ENCODE measurements at places on chromosomes 3 and 15.

- no peak for DNase-seq
Measured at GRCh38 chr3:12905316-12906071, 64.1 kb upstream of the RPL32 start.

GRCh38 chr15:28947221-28947674 is 61.5 kb downstream of the APBA2 start:
- no peak for DNase-seq

GRCh38 chr15:92011611-92012367 is 158.3 kb downstream of the SLCO3A1 start:
- DNase-seq: no peak

- DNase-seq: no peak
Measured at GRCh38 chr15:63446255-63446654, 58.1 kb upstream of the USP3 start.

DNA sequence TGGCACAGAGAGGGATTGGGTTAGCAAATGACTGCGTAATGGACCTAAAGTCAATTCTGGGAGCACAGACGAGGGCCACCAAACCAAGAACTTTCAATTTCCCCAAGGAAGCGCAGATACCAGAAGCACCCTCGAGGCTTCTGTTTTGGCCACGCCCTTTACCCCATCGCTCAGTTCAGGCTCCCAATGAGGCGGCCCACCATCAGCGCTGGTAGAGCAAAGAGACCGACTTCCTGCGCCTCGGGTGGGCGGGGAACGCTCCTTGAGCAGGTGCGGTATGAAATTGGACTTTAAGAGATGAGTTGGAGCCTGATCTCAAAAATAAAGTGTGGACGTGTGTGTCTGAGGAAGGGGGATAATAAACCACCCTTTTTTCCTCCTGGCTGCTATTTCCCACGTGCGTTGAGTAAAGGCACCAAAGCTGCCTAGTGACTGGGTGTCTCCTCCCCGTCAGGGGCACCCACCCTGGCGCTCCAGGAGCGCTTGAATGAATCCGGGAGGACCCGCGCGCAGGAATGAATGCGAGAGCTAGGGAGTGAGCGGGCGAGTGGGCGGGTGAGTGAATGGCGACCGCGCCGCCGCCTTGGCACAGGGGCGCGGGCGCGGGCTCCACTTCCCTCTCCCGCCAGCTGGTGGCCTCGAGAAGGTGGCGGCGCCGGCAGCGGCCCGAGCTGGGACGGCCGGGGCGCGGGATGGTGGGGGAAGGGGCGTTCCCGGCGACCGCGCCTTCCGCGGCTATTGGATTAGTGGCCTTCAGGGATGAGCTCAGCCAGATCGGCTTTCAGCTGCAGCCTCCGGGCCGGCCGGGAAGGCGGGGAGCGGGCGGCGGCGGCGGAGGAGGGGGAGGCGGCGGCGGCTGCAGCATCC is at the start of gene SPSB4:
TSS of gene SPSB4 (plus strand) at position 772 of the 867 bp plus-strand sequence. CDS start 14,758 bp downstream, outside the sequence.
- no peak for DNase-seq

- DNase-seq: no peak
Measured at GRCh38 chr3:59771768-59772181, 722.0 kb upstream of the CFAP20DC start.

GRCh38 chr3:157232141-157232540 is 72.2 kb upstream of the CCNL1 start:
- no peak for DNase-seq

DNA sequence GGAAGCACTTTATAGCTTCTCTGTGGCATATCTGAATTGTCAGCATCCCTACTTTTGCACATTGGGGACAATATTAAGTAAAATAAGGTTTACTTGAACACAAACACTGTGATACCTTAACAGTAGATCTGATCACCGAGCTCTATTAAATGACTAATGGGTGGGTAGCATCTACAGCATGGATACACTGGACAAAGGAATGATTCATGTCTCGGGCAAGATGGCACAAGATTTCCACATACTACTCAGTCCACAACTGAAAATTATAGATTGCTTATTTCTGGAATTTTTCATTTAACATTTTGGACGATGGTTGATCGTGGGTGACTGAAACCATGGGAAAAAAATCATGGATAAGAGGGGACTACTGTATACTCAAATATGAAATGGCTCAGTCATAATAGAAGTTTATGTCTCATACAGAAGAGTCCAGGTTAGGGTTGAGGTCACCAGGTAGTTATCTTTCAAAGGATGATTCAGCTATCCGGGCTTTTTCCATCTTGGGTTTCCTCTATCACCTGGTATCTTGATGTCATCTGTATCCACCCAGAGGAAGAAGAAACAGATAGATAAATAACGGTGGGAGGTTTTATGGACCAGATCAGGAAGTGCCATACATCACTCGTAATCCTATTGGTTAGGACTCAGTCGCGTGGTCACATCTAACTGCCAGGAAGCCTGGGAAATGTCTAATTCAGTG is 320.0 kb upstream of the RARB start:
- no peak for DNase-seq

GRCh38 chr3:194731506-194732073 is 45.9 kb downstream of the FAM43A start:
- DNase-seq: no peak

DNA sequence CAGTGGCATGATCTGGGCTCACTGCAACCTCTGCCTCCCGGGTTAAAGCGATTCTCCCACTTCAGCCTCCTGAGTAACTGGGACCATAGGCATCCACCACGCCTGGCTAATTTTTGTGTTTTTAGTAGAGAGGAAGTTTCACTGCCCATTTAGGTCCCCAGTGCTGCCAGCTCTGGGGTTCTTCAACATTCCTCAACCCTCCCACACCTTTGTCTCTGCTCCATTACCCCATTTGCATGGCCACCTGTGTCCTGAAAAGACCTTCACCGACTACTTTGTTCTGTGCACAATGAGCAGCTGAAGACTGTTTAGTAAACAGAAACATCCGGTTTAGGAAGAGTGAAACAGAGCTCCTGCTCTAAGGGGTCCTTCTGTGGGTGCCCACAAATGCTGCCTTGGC is 92.0 kb downstream of the FAM43A start:
- DNase-seq: no peak

DNA sequence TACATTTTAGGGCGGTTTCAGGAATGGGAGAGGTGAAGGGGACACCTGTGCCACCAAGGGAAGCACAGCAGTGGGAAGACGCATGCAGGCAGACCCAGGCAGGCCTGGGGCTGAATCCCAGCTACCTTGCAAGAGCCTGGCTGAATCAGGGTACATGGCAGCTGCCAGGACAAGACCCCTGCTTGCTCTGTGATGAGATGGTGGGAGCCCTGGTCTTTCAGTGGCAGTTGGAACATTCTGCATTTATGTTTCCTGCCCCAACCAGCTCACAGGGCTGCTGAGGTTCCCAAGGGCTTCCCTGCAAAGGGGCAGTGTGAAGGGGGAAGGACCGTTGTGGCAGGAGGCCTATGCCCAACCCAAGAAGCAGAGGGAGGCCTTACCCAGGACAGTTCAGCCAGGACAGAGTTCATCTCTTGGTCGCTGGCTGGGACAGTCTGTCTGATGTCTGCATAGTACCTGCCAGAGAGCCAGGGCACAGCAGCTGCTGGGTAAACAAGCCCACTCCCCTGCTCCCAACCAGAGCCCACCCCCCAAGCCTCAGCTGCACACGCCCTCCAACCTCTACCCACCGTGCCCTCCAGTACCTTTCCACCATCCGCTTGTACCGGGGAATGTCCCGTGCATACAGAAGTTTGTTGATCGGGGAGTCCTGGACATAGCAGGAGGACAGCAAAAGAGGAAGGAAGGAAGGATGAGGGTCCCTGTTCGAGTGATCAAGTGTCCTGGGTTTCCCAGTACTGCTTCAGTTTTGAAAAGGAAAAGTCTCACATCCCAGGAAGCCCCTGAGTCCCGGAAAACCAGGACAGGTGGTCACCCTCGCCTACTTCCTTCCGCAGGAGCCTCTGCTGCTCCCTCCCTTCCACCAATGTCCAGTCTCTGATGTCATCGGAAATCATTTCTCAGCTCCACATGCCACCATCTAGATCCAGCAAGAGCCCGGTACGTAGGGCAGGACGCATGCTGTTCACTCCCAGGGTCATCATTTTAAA is 23.1 kb downstream of the PLXNB1 start:
- DNase-seq: no peak

- no peak for DNase-seq
Measured at GRCh38 chr15:81945014-81945615, 100.7 kb downstream of the MEX3B start.

DNA sequence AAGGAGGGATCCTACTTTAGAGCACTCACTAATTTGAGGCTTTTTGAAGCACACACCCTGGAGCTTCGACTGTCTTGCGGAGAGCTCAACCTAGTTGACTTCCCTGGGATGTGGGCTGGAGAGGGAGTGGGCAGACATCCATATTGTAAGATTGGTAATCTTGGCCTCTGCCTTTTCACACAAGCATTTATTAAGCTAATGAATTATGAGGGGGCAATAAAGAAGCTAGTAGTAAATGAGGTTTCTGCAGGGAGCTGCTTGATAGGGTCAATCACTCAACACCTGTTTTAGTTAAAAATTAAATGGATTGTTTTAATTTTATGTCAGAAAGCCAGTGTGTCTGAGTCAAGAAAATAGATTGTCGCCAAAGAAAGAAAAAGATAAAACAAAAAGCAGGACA is 76.3 kb downstream of the PDZRN3 start:
- DNase-seq: no peak
